Aorta (tissue), 5 donors: ENCODE measurements at places on chromosomes 3 and 15.
A peak's percentile ranks its signal among the peaks of the same experiment; 100 is the strongest.

- peak; percentile 89 for DNase-seq
These were observed at the start of gene CMTM6 for GRCh38 chr3:32502118-32502945. Gene CMTM6 (minus strand): TSS chr3:32502852. CDS start chr3:32502745, 107 bp downstream.

DNA sequence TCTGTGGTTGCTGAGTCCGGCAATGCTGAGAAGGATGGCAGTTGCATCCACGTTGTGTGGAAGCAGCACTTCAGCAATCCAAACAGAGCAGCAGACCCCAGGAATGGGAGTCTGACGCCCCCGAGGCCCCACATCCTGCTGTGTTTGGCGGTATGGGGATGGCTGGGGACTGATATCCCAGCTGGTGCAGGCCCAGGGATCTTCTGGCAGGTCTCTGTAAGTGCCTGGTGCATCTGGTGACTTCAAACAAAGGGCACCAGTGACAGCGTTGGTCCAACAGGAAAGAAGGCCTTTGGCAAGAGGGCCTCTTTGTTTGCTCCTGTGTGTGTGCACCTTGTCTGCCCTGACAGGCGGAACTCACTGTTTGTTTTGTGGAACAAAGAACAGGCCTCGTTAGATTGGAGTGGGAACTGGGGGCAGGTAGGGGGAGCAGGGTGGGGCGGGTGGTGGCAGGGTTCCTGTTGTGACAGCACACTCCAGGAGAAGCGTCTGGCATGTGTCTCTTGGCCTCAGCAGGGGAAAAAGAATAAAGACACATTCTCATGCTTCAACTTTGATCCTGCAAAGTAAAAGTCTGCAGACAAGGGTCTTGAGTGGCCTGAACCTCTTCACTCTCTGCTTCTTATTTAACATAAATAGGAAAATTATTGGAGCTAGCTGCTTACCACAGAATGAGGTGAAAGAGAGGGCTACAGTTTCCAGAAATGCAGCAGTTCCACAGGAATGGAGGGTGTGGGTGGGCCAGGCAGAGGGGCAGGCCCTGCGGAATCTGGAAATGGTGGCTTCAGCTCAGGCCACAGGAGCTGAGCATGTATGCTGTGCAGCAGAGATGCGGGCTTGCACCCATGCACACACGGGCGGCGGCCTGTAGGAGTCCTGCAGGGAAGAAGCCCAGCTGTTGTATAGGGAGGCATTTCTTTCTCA, 94.5 kb upstream of the MYZAP start:
- no peak for DNase-seq

DNA sequence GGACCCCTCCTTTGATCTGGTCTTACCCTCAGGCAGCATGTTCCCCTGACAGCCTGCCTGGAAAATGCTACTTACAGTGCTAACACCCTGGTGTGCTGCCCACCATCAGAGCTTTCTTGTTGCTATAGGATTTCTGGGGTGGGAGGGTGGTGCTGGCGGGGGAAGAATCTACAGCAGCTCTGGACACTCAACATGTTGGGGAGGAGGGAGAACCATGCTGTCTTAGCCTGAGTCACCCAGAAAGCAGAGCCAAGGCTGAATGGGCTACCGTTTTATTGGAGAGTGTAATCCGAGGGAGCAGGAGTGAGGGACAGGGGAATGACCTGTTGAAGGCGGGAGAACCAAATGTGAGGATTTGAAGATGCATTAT, 45.6 kb downstream of the MFSD1 start:
- no peak for DNase-seq

DNA sequence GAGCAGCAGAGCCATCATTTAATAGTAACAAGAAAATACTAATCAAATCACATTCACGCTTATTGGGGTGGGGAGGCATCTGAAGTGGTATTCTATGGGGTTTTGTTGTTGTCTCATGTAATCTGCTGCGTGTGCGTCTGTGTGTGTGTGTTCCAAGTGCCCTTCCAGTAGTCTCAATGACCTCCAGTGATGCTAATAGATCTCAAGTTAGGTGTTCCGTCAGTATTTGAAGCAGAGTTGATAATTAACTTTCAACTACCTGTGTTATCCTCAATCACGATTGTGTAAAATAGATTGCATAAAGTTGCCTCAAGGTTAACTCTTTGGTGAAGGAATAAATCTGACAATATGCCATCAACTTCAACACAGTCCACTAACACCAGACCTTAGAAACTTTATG, 375.0 kb downstream of the MECOM start:
- no peak for DNase-seq

GRCh38 chr3:185221203-185221602, 32.6 kb downstream of the EHHADH start:
- no peak for DNase-seq
